ENCODE measurements at places on chromosomes 11 and 22. TPM values are rescaled to one million over a fixed set of nuclear protein-coding genes. Genes with fewer than 3 reads are reported as not detected.

- peak; percentile 85 for DNase-seq
These were observed 8.1 kb downstream of the SCARF2 start for GRCh38 chr22:20429254-20430100.

GRCh38 chr11:77340501-77340900 lies 39.0 kb upstream of the GDPD4 start:
- DNase-seq = no peak

DNA sequence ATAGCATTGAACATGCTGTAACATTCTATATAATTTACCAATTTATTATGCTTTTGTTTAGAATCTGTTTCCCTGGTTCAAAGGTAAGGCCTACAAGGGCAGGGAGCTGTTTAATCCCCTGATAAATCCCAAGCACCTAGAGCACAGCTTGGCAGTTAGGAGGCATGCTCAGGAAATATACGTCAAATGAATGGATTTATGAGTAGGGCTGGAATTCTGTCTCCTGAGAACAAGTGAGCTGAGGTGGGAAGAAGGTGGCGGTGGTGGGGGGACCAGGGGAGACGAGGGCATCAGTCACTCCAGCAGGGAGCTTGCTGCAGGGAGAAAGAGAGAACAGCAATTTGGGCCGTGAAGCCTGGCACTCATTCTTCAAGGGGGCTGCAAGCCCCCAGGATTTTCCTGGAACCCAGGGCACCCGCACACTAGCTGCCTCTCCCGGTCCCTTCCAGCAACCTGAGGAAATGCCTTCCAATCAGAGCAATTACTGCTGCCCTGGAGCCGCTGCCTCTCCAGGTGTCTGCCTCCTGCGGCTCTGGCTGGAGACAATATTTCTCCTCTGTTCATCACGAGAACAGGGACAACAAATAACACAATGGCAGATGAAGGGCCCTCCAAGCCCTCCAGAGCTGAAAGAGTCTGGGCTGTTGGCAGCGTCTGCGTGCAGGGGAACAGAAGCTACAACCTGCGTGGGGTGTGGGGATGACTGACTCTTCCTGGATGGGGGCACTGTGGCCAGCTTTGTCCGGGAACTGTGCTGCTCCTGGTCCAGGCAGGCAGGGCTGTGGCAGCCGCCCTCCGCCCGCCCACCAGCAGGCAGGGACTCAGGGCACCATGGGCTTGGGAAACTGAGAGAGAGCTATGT lies 233.4 kb downstream of the ST3GAL4 start:
- no peak for DNase-seq

DNA sequence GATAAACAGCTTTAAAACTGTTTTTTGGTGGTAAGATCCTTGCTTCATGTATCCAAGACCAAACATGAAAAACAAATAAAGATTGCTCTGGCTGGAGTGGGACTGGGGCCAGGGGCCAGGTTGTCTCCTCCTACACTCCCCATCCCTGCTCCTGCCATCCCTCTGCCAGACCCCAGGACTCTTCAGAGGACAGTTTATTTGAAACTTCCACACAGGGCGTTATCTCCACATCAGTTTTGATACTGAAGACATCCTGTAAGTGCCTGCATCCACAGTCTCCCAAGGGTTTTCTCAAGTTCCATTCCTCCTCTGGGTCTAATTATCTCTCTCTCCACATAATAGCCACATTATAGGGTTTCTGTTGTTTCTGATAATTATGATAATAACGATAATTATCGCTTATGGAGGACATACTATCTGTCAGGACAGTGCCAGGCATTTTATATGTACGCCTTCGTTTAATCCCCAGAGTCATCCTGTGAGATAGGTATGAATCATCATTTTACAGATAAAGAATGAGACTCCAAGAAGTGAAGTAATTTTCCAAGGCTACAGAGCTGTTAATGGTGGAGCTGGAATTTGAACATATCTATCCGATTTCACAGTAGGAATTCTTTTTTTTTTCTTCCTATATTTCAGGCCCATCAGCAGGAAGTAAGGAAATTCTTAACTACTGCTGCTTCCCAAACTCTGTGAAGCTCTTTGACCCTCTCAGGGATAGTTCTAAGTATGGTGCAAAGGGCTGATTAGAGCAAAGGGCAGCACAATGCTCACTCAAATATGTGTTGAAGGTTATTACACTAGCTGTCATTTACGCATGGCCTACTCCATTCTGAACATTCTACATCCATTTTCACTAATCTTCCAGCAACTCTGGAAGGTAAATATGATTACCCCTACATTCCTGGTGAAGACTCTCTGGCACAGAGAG lies 488.0 kb upstream of the CCDC90B start:
- no peak for DNase-seq

DNA sequence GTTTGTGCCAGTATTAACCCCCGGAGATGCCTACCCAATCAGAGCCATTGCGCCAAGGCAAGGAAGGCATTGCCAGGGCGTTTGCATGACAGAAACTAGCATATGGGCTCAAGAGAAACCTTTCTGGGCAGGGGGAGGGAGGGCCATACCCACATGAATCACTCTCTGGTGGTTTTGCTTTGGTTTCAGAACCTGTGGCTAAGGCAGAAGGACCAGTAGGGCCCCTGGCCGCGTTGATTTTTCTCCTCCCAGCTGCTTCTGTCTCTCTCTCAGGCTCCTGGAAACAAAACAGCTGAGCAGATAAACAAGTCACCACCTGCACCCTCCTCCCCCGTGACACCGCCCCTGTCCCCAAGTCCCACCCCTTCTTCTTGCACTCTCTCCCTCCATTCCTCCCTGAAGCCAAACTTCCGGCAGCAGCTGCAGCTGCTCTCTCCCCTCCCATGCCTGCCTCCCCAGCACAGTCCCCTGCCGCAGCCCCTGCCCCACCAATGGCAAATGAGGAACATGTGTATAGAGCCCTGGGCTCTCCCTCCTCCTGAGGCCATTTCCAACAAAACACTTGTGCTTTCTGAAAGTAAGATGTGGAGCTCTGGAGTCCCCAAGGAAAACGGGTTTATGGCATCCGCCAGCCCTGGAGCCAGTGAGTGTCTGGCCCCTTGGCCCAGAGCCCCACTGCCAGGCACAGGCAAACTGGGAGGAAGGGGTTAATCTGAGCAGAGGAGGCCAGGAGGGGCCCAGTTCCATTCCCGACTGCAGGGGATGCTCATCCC lies 39.0 kb upstream of the ADA2 start:
- peak; percentile 82 for DNase-seq

GRCh38 chr11:126083829-126084607 lies 21.4 kb upstream of the CDON start:
- peak; percentile 72 for DNase-seq

GRCh38 chr11:19201737-19202605 lies at the start of gene CSRP3:
Gene CSRP3 (minus strand): TSS chr11:19201983. CDS start chr11:19192448, 9,535 bp downstream.
- DNase-seq = no peak

Gene FGF4
- total RNA-seq = not detected

- no peak for DNase-seq
These were observed 70.8 kb downstream of the LIF start for GRCh38 chr22:30175690-30176288.

Gene OR51B4
- not detected for total RNA-seq

DNA sequence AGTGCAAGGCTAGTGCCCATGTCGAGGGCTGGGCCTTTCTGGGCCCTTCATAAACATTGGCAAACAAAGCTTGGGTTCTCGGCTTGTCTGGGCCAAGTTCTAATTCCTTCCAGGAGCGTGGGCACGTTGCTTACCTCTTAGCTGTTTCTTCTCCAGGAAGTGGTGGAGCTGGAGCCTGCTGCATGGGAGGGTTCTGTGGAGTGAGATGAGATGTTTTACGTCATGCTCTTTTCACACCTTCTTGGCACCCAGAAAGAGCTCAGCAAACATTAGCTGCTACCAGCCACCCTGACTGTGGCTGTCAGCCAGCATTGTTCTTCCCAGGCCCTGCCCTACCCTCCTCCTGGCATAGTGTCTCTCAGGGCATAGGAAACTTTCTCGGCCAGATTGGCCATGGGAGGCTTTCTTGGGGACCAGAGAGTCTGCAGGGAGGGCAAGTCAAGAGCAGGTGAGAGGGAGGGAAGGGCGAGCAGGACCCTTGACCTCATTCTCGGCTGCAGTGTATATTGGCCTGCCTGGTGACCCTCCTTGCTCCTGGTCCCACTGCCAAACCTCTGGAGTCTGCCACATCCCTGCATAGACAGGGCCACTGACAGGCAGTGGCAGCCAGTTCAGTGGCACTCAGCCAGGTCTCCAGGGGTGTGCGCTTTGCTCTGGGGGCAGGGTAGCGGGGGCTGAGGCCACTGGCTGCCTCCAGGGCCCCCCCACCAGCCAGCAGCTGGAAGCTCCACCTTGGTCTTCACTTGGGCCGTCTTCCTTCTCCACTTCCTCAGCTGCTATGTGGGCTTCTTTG lies 98.8 kb downstream of the BCR start:
- peak; percentile 16 for DNase-seq

DNA sequence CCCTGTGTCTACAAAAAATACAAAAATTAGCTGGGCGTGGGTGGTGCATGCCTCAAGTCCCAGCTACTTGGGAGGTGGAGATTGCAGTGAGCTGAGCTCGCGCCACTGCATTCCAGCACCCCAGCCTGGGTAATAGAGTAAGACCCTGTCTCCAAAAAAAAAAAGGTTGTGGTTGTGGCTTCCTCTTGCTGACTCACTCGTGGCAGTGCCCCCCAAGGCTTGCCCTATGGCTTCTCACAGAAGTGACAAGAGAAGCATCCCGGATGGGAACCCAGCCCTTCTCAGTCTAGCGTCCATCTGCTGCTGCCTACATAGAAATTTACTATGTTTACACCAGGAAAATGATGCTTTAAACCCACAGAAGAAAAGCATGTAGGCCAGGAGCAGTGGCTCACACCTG lies 68.5 kb upstream of the PITPNB start:
- DNase-seq = no peak

DNA sequence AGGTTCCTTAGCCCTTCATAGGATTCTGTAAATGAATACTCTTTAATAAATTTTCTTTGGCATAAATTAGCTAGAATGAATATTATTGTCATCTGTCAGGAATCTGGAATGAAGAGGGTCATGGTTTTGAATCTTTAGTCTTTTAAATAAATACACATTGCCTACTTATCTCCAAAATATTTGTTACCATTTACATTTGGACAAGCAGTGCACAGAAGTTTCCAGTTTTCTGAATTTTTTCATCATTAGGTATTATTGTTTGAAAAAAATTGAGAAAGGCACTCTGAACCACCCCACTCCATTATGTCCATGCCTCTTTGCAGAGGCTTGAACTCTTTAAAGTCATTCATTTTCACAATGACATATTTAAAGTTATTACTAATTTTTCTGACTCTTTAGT lies 549.0 kb upstream of the LUZP2 start:
- DNase-seq = no peak

- no peak for DNase-seq
These were observed 49.9 kb upstream of the HORMAD2 start for GRCh38 chr22:30030329-30030728.

Gene GUCY1A2
- total RNA-seq = not detected

DNA sequence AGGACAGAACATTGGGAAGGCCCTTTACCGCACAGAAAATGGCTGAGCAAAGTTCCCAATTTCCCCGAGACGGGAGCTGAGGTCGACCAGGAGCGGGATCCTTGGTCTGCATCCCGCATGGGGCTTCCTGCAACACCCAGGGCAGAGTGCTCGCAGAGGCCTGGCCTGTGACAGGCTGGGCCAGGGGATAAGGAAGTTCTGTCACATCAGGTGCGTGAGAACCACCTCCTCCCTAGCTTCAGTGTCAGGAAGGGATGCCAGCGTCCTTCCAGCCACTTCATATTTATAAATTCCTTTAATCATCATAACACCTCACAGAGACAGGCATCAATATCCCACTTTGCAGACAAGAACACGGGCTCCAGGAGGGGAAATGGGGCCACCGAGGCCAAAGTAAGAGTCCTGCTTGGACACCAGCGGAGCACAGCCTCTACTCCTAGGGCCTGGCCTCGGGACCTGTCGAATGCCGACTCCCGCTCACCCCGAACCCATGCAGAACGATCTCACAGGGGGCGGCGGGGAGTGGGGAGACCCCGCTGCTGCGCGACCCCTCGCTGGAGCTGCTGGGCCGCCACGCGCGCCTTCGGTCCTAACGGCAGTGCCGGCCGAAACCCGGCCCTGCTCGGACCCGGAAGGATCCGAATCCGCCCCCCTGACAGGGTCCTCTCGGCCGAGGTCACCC lies 532 bp downstream of the BET1L start:
- no peak for DNase-seq

DNA sequence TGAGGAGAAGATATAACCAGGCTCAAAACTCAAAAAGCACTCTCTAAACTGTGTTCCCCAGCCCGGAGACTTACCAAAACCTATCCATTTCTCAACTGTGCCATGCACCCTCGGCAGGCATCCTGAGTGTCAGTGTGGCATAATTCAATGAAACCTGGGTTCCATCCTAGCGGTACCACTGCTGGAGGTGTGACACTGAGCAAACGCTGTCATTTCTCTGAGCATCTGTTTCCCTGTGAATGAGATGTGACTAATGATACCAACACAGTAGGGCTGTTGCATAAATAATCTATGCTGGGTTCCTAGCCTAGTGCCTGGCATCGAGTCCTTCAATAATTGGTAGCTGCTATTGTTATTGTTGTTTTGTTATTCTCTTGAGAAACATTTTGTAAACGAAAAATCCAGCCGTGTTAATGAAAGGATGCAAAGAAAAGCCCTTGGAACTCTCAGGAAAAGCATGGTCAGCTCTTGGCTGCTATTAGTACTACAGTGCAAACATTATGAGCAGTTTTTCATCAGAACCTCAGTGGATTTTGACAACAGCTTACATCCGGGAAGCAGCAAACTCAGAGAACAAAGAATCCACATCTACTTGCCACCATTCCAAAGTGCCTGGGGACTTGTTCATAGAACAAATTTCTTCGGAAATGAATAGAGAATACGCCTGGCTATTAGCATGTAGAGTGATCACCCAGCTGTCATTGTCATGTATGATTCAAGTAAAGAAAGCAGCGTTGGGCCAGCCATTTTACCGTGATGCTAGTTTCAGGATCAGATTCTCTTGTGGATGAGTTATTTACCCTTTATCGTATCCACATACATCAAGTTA lies 53.7 kb downstream of the TECTA start:
- no peak for DNase-seq

Measured in activated CD4-positive, alpha-beta T cell treated with anti-CD3 and anti-CD28 coated beads, Interleukin-2, amount 10 ng/mL, durations not matched to agents 7 days and 5 days (primary cell).